HepG2 (cell line): ENCODE measurements at places on chromosomes 4 and X. TPM values are rescaled to one million over a fixed set of nuclear protein-coding genes. Genes with fewer than 3 reads are reported as not detected.

- no peak overlapping the region for H3K4me3 ChIP-seq
- no peaks in the 10 kb centered on the region for H3K27me3 ChIP-seq
- H3K27ac ChIP-seq, result no peak overlapping the region
Observed at GRCh38 chr4:167966143-167966542, 126.2 kb upstream of the ANXA10 start.

DNA sequence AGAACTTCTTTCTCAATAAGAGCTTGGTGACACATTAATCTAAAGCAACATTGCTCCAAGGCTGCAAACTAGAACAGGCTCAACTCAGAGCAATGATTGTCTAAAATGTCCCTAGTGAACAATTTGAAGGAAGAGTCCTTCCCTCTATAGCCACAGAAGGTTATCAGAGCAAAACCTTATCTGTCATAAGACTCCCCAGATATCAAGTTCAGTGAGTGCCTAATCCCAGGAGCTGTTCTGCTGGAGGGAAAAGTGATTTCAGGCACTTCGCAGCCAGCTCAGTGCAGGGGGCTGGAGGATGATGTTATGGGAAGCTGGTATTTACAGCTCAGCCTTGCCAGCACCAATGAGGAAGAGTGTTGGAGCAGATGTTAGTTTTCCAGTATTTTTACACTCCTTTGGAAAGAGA, 497.5 kb downstream of the INPP4B start:
- no peaks in the 10 kb centered on the region for H3K27me3 ChIP-seq
- H3K36me3 ChIP-seq, result no peaks in the 10 kb centered on the region
- H3K4me3 ChIP-seq, result no peak overlapping the region
- H3K27ac ChIP-seq, result no peak overlapping the region
- no peak for DNase-seq

DNA sequence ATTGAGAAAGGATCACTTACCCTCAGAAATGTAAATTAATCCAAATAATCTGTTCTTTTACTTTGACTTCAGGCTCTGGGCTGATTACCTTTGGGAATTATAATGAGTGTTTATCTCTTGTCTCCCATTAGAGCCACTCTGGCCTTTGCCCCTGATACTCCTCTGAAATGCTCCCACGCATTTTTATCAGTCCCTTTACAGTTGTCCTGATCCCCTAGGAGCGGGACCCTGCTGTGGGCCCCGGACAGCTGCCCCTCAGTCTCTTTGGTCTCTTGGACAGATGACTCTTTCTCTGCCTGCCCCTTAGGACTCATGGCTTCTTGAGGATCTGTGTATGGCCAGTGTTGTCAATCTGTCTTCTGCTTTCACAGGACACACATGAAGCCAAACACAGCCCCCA, 1.0 kb upstream of the TRIM75 start:
- no peak overlapping the region for H3K4me3 ChIP-seq
- no peaks in the 10 kb centered on the region for H3K27me3 ChIP-seq
- no peak for DNase-seq
- no peaks in the 10 kb centered on the region for H3K36me3 ChIP-seq
- no peaks in the 10 kb centered on the region for H3K4me1 ChIP-seq
- H3K27ac ChIP-seq, result no peak overlapping the region

Gene UGT2B17
- not detected in 2 replicates for total RNA-seq

Gene CTSO
- 0.07 TPM in 1 of 2 replicates, not detected in the other for total RNA-seq
